ENCODE measurements at places on chromosomes 6 and 20.
A peak's percentile ranks its signal among the peaks of the same experiment; 100 is the strongest.

DNA sequence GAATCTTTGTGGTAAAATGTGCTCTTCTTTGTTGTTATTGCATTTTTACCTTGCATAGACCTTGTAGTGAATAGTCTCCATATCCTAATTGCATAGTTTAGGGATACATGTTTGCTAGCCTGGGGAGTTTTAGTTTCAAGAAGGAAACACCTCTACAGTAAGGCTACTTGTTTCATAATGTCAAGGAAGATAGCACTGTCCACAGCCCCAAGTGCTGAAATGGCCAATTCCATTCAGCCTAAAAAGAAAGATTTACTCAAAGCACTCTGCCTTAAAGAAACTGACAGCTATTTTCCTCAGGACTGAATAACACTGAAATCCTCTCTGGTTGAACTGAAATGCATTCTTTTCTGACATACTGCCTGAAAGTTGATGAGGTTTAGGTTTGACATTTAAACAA, 2.6 kb downstream of the HCRTR2 start:
- no peak overlapping the region for H3K4me3 ChIP-seq
- H3K36me3 ChIP-seq = no peaks in the 10 kb centered on the region
- H3K4me1 ChIP-seq = peaks cover 10% of the 10 kb centered on the region

DNA sequence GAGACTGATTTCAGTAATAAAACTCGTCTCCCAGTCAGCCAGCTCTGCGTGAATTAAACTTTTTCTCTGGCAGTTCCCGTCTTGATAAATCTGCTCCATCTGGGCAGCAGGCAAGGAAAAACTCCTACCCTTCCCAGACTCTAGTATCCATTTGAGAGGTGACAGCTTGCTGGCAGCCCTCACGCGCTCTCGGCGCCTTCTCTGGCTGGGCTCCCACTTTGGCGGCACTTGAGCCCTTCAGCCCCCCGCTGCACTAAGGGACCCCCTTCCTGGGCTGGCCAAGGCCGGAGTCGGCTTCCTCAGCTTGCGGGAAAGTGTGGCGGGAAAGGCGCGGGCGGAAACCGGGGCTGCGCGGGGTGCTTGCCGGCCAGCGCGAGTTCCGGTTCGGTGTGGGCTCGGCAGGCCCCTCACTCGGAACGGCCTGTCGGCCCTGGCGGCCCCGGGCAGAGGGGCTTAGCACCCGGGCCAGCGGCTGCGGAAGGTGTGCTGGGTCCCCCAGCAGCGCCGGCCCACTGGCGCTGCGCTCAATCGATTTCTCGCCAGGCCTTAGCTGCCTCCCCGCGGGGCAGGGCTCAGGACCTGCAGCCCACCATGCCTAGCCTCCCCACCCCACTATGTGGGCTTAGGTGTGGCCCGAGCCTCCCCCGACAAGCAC, 21.8 kb upstream of the GMPR start:
- no peak overlapping the region for H3K4me3 ChIP-seq
- no peaks in the 10 kb centered on the region for H3K36me3 ChIP-seq
- no peak overlapping the region for H3K27ac ChIP-seq
- DNase-seq = no peak
- no peaks in the 10 kb centered on the region for H3K4me1 ChIP-seq

DNA sequence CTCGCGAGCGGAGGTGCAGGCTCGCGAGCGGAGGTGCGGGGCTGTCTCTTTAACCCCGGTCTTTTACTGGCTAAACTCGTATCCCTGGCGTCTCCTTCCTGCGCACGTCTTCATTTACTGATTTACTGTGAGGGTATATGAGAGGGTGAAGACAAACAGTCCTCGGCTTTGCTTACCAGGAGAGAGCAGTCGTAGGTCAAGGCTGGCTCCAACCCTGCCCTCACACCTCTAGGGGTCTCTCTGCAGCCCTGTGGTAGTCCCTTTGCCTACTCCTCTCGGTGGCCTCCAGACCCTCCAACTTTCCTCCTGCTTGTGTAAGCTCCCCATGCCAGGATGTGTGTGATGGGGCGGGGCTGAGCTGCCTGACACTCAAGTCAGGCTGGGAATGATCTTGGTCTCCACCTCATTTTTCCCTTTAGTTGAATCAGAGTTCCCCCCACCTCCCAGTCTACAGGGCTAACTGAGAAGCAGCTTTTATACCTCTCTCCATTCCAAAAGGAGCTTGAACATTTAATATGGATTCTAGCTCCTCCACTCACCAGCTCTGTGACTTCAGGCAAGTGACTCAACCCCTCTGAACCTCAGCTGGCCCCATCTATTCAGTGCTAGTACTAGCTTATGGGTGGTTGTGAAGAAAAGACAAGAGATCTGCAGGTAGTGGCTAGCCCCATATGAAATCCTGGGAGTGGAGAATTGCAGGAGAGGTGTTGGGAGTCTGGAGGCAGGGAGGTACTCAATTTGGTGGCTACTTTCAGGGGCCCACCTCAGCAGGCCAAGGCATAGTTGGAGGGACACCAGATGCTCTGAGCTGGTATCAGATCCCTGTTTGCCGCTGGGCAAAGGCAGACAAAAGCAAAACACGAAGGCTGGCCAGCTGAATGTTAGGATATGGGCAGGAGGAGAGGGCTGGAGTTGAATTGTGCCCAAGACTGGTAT, 902 bp downstream of the SLC29A1 start:
- no peak for DNase-seq
- H3K27ac ChIP-seq = no peak overlapping the region
- H3K27me3 ChIP-seq = peaks cover 20% of the 10 kb centered on the region
- H3K4me1 ChIP-seq = peaks cover 58% of the 10 kb centered on the region
- no peaks in the 10 kb centered on the region for H3K36me3 ChIP-seq

GRCh38 chr6:168404560-168404959, 36.4 kb upstream of the SMOC2 start:
- H3K27me3 ChIP-seq = peaks cover 10% of the 10 kb centered on the region
- no peaks in the 10 kb centered on the region for H3K36me3 ChIP-seq
- DNase-seq = no peak
- no peak overlapping the region for H3K4me3 ChIP-seq
- no peaks in the 10 kb centered on the region for H3K4me1 ChIP-seq

DNA sequence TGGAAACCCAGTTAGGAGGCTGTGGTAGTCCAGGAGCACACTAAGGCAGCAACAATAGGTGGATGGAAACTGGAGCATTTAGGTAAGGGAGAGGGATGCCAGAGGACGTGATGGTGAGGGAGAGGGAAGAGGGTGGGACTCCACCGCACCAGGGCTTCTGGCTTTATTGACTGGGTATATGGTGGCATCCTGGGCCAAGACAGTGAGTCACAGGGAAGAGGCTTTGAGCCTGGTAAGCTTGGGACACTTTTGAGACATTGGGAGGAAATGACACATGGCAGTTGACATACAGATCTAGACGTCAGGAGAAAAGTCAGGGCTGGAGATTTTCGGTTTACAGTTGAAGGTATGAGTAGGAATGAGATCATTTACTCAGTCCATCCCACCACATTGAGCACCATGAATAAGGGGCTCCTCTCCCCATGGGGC, 14.9 kb downstream of the NT5E start:
- no peaks in the 10 kb centered on the region for H3K36me3 ChIP-seq
- H3K4me1 ChIP-seq = no peaks in the 10 kb centered on the region
- H3K27ac ChIP-seq = no peak overlapping the region
- DNase-seq = no peak
- no peak overlapping the region for H3K4me3 ChIP-seq
- H3K27me3 ChIP-seq = peaks cover 17% of the 10 kb centered on the region

GRCh38 chr20:43736588-43737158, 9.9 kb upstream of the GTSF1L start:
- peaks cover 8% of the 10 kb centered on the region for H3K27me3 ChIP-seq
- no peaks in the 10 kb centered on the region for H3K4me1 ChIP-seq
- H3K27ac ChIP-seq = no peak overlapping the region
- no peaks in the 10 kb centered on the region for H3K36me3 ChIP-seq
- no peak overlapping the region for H3K4me3 ChIP-seq
- no peak for DNase-seq

DNA sequence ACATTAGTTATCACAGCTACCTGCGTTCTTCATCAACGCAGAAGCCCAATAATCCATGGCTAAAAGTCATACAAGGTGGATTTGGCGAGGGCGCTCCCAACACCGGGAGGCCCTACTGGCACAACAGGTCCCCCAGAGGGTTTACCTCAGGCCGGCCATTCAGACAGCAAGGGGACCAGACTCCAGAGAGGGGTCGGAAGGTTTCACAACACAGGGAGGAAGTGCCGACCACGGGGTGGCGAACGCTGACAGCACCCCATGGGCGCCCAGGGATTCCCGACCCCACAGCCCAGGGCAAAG, 1515.9 kb upstream of the DEFB115 start:
- no peaks in the 10 kb centered on the region for H3K4me1 ChIP-seq
- H3K27me3 ChIP-seq = no peaks in the 10 kb centered on the region
- DNase-seq = no peak
- H3K4me3 ChIP-seq = no peak overlapping the region

GRCh38 chr20:57435498-57436222, 44.5 kb downstream of the RBM38 start:
- DNase-seq = peak; percentile 53
- H3K27me3 ChIP-seq = no peaks in the 10 kb centered on the region
- H3K4me3 ChIP-seq = no peak overlapping the region
- no peaks in the 10 kb centered on the region for H3K36me3 ChIP-seq
- peaks cover 14% of the 10 kb centered on the region for H3K4me1 ChIP-seq
- H3K27ac ChIP-seq = no peak overlapping the region

- no peak overlapping the region for H3K4me3 ChIP-seq
- H3K27me3 ChIP-seq = no peaks in the 10 kb centered on the region
- DNase-seq = no peak
- H3K36me3 ChIP-seq = no peaks in the 10 kb centered on the region
These were observed 60.1 kb downstream of the FBXO5 start for GRCh38 chr6:152922706-152923105.

GRCh38 chr20:35260426-35260825, 17.5 kb downstream of the MMP24OS start:
- H3K36me3 ChIP-seq = peaks cover 2% of the 10 kb centered on the region
- H3K4me3 ChIP-seq = no peak overlapping the region
- H3K27ac ChIP-seq = peak overlapping the region; percentile 73
- DNase-seq = no peak

- H3K27ac ChIP-seq = no peak overlapping the region
- no peak for DNase-seq
- no peaks in the 10 kb centered on the region for H3K36me3 ChIP-seq
- no peak overlapping the region for H3K4me3 ChIP-seq
- H3K4me1 ChIP-seq = no peaks in the 10 kb centered on the region
- H3K27me3 ChIP-seq = peaks cover 41% of the 10 kb centered on the region
These were observed 104.1 kb upstream of the FOXA2 start for GRCh38 chr20:22688485-22688884.

GRCh38 chr20:59273739-59274357, 26.6 kb upstream of the EDN3 start:
- H3K27ac ChIP-seq = no peak overlapping the region
- no peak for DNase-seq
- H3K36me3 ChIP-seq = no peaks in the 10 kb centered on the region
- peaks cover 71% of the 10 kb centered on the region for H3K27me3 ChIP-seq
- H3K4me1 ChIP-seq = peaks cover 19% of the 10 kb centered on the region
- H3K4me3 ChIP-seq = no peak overlapping the region

DNA sequence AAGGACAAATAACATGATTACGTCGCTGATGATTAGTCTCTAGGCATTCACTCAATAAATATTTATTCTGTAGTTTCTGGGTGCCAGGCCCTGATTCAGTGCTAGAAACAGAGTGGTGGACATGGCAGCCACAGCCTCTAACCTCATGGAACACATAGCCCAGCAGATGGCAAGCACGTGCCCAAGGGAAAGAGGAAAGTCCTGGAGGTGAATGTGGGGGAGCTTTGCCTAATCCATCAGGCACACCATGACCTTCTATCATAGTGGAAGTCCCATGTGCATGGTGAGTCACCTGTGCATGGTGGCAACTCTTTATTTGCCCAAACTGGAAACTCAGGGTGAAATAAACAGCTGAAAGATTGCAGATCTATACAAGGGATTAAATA, 143.0 kb upstream of the TNFAIP3 start:
- H3K27me3 ChIP-seq = no peaks in the 10 kb centered on the region
- no peak for DNase-seq
- H3K36me3 ChIP-seq = no peaks in the 10 kb centered on the region

DNA sequence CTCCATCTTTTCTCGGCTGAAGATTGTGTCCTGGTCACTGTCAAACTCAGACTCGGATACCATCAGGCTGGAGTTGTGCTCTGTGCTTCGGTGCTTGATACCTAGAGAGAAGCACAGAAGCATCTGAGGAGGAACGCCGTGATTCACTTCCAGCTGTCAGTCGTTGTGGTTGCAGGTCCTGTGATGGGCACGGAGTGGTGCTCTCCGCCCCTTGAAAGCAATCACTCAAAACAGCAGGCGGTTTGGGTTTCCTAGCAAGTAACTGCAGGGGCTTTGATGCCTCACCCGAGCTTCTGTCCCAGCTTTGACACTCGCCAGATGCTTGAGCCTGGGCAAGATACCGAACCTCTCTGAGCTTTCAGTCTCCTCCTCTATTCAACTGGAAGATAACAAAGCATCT, 52.5 kb downstream of the ALDH5A1 start:
- H3K4me3 ChIP-seq = no peak overlapping the region
- DNase-seq = no peak
- no peaks in the 10 kb centered on the region for H3K4me1 ChIP-seq
- H3K27ac ChIP-seq = no peak overlapping the region
- peaks cover 27% of the 10 kb centered on the region for H3K27me3 ChIP-seq

DNA sequence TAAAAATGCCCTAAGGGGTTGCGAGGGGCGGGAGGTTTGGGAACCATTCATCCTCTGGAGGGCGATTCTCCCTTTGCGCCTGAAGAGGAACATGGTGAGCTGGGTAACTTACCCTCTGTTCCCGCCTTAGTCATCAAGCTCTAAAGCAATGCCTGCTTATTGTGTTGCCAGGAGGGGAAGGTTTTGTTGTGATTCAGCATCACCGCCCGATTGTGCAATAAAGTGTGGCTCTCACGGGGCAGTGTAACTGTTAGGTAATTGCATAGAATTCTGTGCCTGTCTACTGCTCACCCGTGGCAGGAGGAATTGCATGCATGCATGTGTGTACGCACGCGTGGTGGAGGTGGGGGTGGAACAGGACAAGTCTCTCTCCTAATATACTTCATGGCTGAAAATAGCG, 95.5 kb upstream of the AGPAT4 start:
- no peak overlapping the region for H3K27ac ChIP-seq
- H3K4me1 ChIP-seq = no peaks in the 10 kb centered on the region
- H3K27me3 ChIP-seq = no peaks in the 10 kb centered on the region
- no peak overlapping the region for H3K4me3 ChIP-seq

DNA sequence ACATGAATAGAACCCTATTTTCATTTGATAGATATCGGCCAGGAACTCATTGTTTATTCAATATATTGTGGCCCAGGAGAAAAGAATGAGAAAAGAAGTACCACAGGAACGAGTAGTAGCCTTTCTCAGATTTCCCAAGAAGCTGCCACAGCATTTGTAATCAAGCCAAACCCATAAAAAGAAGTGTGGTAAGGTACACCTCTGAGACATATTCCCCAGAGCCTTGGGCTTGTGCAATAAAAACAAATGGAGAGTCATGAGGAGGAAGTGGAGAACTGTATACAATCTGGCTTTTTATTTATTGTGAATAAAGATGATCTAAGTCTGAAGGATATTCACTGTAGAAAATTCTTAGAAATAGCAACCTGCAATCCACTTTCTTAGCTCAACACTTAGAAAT, 36.7 kb downstream of the KIF6 start:
- no peaks in the 10 kb centered on the region for H3K36me3 ChIP-seq
- peaks cover 20% of the 10 kb centered on the region for H3K27me3 ChIP-seq
- no peak overlapping the region for H3K4me3 ChIP-seq
- no peak overlapping the region for H3K27ac ChIP-seq
- no peak for DNase-seq

GRCh38 chr20:34017610-34018009, 23.9 kb downstream of the RALY start:
- no peaks in the 10 kb centered on the region for H3K27me3 ChIP-seq
- DNase-seq = no peak
- H3K27ac ChIP-seq = peak overlapping the region; percentile 2
- peaks cover 33% of the 10 kb centered on the region for H3K4me1 ChIP-seq
- H3K36me3 ChIP-seq = no peaks in the 10 kb centered on the region

Measured in mesothelial cell of epicardium (in vitro differentiated cells).